CD4-positive, alpha-beta T cell treated with Interleukin-21 for 1 hour (primary cell): ENCODE measurements at places on chromosomes 12 and 14.

GRCh38 chr14:75417674-75418073, 10.1 kb upstream of the JDP2 start:
- DNase-seq = no peak

DNA sequence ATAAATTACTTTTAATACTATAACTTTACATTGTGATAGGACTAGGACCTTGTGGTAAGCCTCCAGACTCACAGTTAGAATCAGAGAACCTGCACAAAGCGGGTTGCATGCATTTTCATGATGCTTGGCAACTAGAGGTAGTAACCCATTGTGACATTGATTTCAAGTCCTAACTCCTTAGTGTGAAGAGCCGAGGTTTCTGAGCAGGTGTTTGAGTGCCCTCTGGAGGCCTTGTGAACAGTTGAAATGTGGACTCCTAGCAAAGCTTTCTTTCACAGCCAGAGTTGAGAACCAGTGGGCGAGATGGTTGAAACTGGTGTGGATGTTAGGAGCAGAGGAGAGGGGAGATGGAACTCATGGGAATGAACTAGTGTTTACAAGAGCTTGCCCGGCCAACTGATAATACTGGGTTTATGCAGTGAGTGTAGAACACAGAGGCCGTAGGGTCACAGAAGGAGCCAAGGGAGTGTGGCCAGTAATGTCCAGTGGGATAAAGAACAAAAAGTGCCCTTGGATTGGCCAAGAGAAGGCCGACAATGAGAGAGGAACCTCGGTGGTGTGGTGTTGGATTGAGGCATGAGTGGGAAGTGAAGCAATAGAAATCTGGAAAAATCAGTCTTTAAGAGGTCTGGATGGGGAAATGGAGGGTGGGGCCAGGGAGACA, 10.9 kb downstream of the ZNF664 start:
- peak; percentile 69 for DNase-seq

DNA sequence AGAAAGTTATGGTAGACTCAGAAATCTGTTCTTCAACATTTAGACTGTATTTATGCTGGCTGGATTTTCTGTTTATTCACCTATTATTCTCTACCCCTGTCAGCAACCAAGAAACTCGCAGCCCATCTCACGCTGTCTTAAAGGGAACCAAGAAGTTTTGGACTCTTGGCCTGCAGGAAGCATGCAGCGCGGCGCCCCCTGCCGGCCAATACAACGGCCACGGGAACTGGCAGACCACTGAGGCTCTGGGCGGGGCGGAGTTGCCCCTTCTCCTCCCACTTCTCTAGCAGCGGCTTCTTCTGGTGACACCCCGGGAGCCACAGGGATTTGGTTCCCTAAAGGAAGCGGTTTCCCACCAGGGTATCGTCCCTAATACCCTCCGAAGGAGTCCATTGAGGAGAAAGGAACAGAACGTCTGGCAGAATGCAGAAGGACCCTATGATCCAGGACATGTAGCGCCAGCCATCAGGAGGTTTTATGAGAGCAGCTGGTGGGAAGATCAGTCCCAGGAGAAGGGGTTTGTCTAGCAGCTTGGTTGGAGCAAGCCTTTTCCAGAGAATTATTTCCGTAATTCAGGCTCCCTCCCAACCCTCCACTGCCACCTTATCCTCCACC, 21.0 kb upstream of the RNASE2 start:
- DNase-seq = no peak

GRCh38 chr14:89317051-89317691, 99.9 kb downstream of the FOXN3 start:
- no peak for DNase-seq

GRCh38 chr12:80924437-80924836, 13.3 kb downstream of the LIN7A start:
- DNase-seq = no peak

- peak; percentile 24 for DNase-seq
Observed at GRCh38 chr14:74945261-74945851, 10.0 kb downstream of the PGF start.

DNA sequence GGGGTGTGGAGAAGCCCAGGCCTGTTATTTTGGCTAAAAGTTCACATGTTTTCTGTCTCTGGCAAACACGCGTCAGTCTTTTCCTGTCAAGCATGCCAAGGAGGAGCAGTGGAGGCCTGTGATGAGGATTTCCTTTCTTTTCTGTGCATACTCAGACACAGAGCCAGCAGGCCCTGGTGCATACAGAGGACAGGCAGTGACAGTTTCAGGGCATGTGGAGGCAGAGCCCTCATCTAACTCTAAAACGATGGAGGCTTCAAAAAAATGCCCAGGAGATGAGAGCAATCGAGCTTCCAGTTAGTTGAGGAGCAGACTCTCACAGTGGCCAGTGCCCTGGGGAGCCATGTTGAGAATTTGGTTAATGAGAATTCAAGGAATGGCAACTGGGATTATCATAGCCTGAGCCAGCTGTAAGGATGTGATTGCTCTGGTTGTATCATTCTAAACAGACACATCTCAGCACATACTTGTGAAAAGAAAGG, 66.5 kb downstream of the TRAFD1 start:
- no peak for DNase-seq

GRCh38 chr14:100092832-100093231, 27.6 kb downstream of the EVL start:
- DNase-seq = no peak

GRCh38 chr14:103134919-103135318, 11.7 kb downstream of the TNFAIP2 start:
- no peak for DNase-seq

GRCh38 chr12:26630546-26631027, 202.4 kb downstream of the ITPR2 start:
- no peak for DNase-seq

DNA sequence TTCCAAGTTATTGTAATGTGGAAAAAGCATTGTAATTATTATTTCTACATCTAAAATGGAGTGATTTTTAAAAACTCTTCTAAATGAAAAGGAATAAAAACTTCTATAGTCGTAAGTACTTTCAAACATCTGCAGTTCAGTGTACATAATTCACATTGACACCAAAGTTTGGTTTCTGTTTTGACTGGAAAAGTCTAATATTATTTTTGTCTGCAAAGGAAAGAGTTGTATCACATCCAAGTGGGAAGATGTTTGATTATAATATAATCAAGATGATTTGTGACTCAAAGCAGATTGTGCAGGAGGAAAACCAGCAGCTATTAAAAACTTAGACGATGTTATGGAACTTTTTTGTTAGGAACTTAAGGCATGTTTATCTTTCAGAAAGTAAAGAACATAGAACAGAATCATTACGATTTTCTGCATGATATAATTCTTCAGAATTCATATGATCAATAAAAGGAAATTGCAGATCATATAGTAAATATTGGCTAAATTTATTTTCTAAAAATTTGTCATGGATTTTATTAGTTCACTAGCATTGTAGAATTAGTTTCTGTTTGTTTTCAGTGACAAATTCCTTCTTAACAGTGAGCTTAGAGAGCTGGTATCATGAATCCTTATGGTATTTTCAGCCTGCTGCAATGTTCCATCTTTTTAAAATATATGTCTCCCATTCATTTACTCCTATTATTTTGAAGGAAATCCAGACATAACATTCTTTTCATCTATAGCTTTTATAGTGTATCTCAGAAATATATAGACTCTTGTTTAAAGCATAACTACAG, 145.8 kb downstream of the MIPOL1 start:
- no peak for DNase-seq

DNA sequence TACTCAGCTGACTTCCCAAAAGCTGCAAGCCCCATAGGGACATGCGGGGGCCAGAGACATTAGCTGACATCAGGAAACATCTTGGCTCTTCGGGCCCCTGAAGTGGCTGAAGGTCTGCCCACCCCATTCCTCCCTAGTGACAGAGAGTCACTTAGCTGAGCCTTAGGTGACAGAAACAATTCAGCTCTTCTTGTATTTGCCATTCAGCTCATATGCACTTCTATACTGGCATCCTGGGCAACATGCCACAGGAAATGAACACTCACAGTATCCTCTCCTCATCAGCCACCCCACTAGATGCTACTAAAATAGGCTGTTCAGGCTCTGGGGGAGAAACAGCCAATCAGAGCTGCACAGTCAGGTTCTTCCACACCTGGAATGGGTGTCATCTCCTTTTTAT, 3.4 kb downstream of the DCTN2 start:
- DNase-seq = no peak

DNA sequence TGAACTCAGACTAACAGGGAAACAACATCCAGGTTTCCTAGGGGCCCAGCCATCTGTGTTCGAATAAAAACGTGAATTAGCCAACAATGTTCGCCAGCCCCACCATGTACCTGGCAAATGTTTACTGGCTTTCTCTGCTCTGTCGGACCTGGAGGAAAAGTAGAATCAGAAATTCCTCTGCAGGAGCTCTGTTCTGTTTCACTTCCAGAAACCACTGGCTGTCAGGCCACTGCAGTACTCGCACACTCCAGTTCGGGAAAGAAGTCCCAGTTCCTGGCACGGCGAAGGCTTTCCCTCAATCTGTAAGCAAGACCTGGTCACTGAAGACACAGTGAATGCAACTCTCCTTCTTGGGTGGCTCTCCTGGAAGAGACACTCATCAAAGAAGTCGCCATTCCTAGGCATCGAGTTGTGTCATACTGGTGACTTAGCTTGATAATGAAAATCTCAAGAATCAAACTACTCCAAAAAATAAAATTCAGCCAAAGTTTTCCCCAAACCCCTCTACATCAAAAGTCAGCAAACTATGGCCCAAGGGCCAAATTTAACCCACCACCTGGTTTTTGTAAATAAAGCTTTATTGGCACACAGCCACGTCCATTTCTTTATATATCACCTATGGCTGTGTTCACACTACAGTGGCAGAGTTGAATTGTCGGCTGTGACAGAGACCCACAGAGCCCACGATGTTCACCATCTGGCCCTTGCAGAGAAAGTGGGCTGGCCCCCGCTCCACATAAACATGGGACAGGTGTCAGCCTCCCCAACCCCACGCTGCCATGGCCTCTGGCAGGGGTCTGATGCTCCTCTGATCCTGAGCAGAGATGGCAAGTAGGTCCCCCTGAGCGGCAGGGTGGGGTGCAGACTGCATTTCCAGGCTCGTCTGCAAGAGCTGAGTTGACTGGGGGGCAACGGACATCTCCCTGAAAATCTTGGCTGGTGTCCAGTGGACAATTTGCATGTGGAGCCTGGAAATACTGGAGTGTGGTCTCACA, 189.2 kb upstream of the DIO3 start:
- DNase-seq = no peak

DNA sequence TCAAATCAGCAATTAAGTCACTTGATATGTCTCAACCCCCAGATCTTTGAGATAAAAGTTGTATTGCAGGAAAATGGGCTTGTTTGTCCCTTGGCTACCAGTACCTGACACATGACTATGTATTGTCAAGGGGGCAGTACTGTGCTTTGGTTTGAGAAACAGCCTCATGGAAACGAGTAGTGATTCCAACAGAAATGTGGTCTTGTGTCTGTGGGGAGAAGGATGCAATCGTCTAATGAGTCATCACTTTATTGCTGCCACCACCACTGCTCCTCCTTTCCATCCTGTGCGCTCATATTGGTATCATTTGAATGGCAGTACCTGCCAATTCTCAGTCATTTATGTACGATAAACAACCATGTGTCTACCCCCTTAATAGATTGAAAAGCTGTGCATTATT, 72.8 kb upstream of the ARHGAP5 start:
- no peak for DNase-seq

DNA sequence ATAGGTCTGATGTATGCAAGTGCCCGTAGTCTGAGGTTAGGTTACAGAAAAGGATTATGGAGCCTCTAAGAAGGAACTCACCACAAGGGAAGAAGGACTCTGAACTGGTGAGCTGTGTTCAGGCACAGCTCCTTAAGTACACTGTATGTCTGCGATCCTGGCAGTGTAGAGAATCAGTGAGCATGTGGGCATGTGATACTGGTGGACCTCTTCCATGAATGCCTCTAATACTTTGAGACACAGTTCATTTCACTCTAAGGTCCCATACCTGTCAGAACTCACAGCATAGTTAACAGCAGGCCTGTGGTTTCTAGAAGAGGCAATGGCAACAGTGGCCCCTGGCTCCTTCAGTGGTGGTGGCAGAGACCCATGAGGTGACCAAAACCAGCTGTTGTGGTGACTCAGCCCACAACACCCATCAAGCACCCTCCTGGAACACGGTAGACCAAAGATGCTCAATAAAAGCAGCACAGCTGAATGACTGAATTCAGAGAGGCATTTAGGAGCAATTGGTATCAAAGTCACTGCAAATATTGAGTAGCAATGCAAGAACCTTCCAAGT, 6.9 kb upstream of the OR6J1 start:
- DNase-seq = no peak

GRCh38 chr12:79549531-79550271, 141.1 kb downstream of the PAWR start:
- DNase-seq = no peak

GRCh38 chr14:102759456-102760187, 17.6 kb upstream of the TRAF3 start:
- no peak for DNase-seq

DNA sequence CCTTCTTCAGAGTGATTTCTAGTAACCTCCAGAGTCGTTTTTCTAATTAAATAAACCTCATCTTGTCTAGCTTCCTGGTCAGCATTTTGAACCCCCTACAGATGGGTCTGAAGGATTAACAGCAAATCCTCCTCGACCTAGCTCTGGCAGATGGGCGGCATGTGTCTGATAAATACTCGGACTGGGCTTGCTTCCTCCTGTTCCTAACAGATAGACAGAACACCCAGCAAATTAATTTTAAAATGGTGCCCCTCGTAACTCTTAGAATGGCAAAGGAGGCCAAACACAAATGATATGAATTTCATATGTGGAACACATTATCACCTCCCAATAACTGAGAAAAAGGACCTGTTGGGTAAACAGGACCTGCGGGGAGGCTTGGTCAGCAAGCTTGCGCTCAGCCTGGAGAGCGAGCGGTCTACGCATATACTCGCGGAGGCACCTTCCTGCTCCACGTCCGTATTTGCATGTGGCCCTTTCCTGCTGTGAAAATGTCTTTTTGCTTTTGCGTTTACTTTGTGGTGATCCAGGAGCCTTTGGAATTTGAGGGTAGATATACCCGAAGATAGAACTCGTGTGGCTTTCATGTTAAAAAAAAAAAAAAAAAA, 79.6 kb downstream of the OTX2 start:
- no peak for DNase-seq

- peak; percentile 25 for DNase-seq
Observed at GRCh38 chr12:109595321-109595902, 21.8 kb downstream of the MVK start.

DNA sequence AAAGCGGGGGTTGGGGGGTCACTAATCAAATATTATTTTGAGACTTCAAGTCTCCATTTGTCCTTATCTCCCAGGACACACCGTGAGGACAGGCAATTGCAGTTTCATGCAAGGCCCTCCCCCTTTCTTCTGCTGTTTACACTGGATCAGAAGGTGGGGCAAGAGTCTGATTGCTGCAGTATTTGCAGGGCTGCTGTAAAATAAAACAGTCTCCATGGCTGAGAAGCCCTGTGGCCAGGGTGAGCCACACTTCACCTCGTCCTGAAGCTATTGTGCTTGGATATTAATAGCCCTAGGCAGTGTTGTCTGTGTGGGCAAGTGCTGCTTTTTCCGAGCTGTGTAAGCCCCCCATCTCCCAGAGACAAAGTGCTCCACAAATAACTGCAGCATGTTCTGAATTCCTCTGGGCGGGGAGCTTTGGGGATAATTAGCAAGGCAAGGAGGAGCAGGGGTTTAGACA, 187.4 kb upstream of the NTF3 start:
- no peak for DNase-seq
